Liver (tissue), 10 donors: ENCODE measurements at places on chromosomes 12 and 14.

- DNase-seq: no peak
These were observed 34.0 kb downstream of the KITLG start for GRCh38 chr12:88546226-88546625.

GRCh38 chr12:100789146-100789545 is 5.4 kb upstream of the ANO4 start:
- no peak for DNase-seq

DNA sequence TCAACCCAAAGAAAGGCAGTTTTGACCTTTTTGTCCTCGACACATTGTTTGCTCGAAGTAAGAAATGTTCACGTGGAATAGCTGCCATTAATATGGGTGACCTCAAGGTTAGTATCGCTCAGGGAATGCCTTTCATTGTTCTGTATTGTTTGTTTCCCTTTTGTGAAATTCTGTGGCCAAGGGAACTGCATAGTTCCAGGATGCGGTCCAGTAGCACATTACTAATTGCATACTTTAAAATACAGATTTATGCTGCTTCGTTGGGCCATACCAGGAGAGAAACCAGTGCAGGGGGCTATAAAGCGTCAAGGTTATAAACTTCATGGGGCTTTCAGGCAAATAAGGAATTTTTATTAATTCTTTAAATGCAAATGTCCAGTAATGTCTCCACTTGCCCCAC is 73.3 kb upstream of the USP44 start:
- no peak for DNase-seq

- no peak for DNase-seq
These were observed 101.0 kb upstream of the KITLG start for GRCh38 chr12:88681271-88681670.

DNA sequence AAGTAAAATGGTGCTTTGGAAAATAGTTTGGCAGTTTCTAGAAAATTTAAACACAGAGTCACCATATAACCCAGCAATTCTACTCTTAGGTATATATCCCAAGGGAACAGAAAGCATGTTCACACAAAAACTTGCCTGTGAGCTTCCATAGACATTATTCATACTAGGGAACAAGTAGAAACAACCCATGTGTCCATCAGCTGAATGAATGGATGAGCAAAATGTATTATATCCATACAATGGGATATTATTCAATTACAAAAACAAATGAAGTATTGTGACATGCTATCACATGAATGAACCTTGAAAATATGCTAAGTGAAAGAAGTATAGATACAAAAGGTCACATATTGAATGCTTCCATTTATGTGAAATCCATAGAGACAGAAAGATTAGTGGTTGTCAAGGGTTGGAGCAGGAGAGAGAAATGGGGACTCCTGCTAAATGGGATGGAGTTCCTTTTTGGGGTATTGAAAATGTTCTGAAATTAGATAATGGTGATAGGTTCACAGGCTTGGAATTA is 7.9 kb downstream of the SLC10A1 start:
- DNase-seq: no peak

DNA sequence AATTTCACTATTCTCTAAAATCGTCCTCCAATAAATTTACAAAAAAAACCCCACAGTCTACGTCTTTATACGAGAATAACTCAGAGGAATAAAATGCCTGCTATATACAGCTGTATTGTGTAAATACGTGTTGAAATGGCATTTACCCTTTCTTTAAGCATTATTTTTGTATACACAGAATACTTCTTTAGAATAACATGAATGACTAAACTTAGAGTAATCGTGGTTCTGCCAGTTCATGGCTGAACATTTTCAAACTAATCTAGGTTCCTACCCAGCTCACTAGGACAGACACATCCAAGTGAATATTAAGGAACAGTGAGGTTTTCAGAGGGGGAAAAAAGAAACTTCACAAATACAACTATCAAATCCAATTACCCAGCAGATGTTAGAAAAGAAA is 24.6 kb downstream of the DICER1 start:
- no peak for DNase-seq

DNA sequence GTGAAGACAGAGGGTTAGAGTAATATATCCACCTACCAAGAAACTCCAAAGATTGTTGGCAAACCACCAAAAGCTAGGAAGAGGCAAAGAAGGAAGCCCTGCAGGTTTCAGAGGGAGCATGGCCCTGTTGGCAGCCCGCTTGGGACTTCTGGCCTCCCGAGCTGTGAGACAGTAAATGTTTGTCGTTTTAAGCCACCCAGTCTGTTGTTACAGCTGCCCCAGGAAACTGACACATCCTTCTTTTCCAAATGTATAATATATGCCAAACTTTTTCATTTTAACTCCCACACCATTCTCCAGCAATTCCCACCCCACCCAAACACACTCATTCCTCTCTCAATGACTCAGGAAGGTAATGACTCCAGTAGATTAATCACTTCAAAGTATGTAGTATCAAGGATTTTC is 74.0 kb downstream of the RPS29 start:
- DNase-seq: no peak

DNA sequence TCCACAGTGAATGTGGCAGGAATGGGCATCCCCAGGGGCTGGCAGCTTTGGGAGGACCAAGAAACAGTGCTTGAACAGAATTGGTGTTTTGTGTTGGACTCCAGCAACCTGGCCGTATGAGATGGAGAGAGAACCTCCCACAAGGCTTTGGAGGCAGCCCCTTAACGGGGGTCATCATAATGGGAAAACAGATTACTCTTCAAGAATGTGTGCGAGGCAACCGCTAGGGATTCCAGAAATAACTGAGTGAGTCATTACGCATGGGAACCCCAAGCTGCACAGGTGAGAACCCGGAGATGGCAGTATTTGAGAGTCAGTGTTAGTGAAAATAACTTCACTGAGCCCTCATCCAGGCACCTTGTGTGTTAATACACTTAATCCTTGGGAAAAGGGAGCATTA is 567.8 kb upstream of the TBX3 start:
- no peak for DNase-seq

DNA sequence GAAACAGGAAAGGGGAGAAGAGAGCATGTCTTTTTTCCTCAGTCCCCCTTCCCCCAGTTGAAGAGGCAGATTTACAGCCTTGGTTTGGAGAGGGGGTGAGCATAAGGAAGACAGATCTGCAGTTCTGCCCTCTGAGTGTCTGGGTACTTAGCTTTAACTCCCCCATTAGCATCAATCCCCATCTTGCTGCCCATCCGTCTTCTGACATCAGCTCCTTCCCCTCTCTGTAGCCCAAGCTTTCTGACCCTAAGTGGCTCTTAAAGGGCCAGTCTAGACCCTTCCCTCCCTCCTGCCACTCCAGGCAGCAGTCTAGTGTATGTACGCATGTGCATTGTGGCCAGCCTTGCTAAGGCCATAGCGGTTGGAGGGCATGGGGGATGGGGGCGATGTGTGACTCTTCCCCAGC is 7.3 kb downstream of the GPR84 start:
- no peak for DNase-seq

DNA sequence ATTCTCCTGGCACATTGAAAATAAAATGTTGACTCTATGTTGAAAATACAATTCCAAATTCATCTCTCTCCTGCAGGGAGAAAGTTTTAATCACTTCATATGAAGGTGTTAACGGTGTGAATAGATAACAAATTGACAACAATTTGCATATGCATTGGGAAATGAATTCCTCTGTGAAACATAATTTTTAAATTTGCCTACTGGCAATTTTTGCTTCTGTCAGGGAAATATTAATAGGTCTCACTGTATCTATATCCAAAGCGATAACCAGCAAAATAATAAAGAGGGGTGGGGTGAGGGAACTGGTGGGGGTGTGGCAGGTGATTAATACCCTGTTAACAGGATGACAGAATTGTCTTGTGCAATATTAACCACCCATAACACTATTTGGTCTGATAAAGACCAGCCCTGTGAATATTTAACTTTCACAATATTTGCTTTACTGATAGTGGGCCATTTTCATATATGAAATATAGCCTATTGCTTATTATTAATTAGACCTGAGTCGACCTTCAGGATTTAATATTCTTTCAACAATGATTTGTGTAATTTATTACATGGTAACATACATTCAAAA is 239.0 kb upstream of the SSTR1 start:
- no peak for DNase-seq

GRCh38 chr12:26124446-26125399 is at the start of gene BHLHE41:
TSS of gene BHLHE41 (minus strand) at chr12:26125037. CDS start at chr12:26124779, 258 bp downstream.
- DNase-seq: no peak

GRCh38 chr14:105095236-105095805 is 30.1 kb upstream of the GPR132 start:
- no peak for DNase-seq

- DNase-seq: no peak
These were observed 246.6 kb downstream of the CHST11 start for GRCh38 chr12:104703372-104703771.

DNA sequence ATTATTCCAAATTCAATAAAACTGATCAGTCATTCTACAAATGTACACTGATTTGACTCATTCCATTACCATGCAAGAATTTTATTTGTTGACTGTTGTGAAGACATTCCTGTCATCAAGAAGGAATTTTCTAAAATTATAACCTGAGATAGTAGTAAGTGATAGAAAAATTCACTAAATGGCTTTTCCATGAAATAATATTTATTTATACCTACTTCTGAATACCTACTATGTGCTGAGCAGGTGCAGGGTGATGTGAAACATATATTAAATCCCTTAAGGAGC is 841.7 kb downstream of the NRXN3 start:
- no peak for DNase-seq

DNA sequence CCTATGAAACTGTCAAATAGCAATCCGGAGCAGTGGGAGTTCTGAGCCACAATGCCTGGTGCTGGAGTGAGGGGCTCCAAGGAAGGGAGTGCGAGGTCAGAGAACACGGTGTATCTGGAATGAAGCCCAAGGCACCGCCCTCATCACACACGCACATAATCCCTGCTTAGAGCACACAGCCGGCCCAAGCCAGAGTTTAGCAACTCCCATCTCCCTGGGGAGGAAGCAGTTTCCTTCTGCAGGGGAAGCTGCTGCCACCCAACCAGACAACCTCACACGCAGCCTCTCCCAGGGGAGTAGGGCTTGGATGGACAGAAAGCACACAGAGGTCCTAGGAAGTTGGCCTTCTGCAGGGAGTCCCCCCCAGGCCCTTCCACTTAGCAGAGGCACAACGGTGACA is 31.3 kb downstream of the ACTN1 start:
- DNase-seq: no peak

GRCh38 chr14:26849514-26849913 is 251.7 kb upstream of the NOVA1 start:
- no peak for DNase-seq

GRCh38 chr14:44700694-44701093 is 193.6 kb upstream of the FSCB start:
- DNase-seq: no peak

DNA sequence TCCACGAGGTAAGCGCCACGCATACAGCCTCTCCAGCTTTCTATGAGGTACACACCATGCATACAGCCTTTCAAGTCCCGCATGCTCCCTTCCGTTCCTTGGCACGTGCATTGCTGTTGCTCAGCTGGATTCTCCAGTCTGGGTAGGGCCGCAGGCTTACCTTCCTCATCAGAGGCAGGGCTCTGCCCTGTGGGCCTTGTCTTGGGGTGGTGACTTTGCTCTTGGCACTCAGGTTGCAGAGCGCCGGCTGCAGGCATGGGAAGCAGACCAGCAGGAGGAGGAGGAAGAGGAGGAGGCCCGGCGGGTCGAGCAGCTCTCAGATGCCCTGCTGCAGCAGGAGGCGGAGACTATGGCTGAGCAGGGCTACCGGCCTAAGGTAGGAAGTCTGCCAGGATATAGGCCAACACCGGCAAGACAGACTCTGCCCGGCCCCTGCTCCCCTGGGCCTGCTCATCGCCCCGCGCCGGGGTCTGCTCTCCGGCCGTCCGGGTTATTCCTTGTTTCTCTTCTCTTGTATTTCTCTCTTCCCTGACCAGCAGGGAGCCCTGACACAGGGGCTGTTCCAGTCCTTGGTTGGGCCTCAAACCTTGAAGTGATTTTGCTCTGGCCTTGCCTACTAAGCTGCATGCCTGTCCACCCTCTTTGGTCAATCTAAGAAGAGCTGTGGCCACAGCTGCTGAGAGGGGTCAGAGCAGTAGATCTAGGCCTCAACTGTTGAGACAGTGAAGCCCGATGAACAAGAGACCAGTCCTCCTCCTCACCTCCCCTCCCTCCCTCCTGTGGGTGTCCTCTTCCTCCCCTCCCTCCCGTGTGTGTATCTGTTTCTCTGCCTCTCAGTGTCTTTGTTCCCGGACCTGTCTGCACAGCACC is 15.3 kb downstream of the TCHP start:
- DNase-seq: no peak

GRCh38 chr14:56782711-56783110 is 27.6 kb downstream of the OTX2 start:
- DNase-seq: no peak

GRCh38 chr12:104263580-104264358 is 39.8 kb upstream of the EID3 start:
- no peak for DNase-seq

DNA sequence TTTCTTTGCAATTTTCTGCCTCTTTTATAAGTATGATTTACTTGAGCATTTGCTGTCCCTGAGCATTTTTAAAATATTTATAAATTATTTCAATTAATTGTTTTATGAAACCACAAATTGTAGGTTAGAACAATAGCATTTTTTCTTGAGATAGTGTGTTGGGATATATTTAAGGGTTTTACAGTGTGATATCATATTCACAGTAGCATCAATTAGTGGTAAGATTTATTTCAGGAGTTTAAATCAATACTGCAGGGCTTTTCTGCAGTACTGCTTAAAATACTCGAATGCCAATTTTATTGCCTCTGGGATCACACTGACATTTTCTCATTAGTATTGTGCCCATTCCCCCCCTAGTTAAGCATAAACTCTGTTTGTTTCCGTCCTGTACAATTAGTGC is 82.2 kb downstream of the BHLHE41 start:
- DNase-seq: no peak

DNA sequence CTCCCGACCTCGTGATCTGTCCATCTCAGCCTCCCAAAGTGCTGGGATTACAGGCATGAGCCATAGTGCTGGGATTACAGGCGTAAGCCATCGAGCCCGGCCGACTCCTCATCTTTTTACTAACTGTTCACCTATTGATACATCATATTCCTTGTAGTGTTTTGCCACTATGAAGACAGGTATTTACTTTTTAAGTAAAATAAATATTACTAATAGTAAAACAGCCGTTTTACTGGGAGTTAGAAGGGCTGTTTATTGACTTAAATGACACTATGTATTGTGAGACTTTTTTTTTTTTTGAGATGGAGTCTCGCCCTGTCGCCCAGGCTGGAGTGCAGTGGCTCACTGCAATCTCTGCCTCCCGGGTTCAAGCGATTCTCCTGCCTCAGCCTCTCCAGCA is 51.5 kb downstream of the DIP2B start:
- DNase-seq: no peak
